ENCODE measurements at places on chromosomes 7 and 10.

DNA sequence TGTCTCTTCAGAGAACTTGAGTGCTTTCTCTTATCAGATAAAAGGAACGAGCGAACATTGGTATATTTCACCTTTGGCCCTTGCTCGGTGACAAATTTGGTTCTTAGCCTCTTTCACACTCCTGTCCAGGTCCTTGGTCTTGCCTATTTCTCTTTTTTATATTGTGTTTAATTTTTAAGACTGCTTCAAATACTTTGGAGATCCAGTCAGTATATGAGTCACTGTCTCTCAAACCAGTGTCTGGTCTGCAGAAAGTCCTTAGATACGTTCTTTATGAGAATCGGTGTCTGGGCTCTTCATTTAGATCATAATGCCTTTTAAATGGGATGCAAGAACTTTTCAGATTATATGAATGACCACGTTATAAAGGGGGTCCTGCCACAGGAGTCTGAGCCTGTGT is 55.0 kb downstream of the PIK3AP1 start:
- peak; percentile 66 for DNase-seq

DNA sequence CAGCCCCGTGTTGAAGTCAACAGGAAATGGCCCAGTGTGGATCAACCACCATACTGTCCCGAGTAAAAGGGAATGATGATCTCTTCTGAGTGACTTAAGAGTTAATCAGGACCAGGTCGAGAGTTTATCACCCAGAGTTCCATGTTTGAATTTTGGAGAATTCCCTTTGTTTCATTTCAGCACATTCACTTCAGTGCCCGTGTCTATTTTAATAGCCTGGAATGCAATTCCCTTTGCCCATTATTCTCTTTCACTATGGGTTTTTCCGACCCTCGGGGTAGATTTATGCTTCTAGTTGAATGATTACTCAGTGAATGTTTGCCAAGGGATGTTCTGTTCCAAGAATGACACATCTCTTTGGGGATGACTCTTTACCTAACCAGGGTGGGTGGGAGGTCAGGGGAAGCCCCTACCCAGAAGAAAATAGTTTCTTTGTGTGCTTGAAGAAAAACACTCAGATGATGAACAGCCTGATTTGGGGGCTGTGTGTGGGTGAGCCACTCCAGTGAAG is 594.9 kb downstream of the INHBA start:
- DNase-seq = peak; percentile 79

- DNase-seq = no peak
These were observed 455.6 kb downstream of the POM121L12 start for GRCh38 chr7:53491051-53491450.

DNA sequence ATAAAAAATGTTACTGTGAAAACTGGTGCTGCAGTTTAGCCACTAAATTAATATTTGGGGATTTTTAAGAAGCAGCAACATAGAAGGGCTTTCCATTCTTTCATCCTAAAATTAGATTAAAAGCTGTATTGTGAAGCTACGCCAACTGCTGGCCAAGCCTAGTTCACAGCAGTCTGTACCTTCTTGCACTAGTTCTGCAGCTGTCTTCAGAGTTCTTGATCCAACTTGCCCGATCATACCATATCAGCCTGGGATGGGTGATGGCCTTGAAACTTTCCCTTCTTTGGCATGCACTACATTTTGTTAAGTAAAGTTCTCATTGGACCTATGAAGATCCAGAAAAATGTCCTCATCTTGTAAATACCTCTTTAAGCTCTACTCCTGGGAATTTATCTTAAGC is 20.3 kb upstream of the PANK1 start:
- no peak for DNase-seq

DNA sequence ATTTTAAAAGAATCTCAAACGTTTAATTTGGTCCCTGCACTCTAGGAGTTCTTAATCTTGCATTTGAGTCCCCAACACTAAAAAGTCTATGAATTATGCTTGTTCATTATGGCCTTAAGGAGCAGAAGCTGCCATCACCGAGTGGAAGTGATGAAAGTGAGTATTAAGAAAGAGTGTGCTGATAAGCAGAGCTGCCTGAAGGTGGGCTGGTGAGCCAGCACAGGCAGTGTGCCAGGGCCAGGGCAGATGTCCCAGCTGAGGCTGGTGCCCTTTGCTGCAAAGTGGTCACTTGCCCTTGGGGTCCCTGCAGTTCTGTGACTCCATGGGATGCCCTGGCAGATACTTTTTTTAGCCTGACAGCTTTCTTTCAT is 72.9 kb upstream of the LOXL4 start:
- DNase-seq = peak; percentile 30

GRCh38 chr10:68558478-68558877 is 1.7 kb upstream of the TET1 start:
- DNase-seq = no peak

- no peak for DNase-seq
These were observed 98.8 kb downstream of the OAT start for GRCh38 chr10:124319926-124320391.

GRCh38 chr7:42143711-42144600 is 93.1 kb downstream of the GLI3 start:
- peak; percentile 7 for DNase-seq

GRCh38 chr10:32207544-32207943 is 139.4 kb downstream of the EPC1 start:
- DNase-seq = peak; percentile 65
